Calu3 (cell line): ENCODE measurements at places on chromosomes 6 and 20. TPM values are rescaled to one million over a fixed set of nuclear protein-coding genes. Genes with fewer than 3 reads are reported as not detected.

- H3K4me3 ChIP-seq: no peak overlapping the region
- H3K27ac ChIP-seq: no peak overlapping the region
- no peaks in the 10 kb centered on the region for H3K4me1 ChIP-seq
- H3K36me3 ChIP-seq: no peaks in the 10 kb centered on the region
- DNase-seq: no peak
Observed at GRCh38 chr6:148611213-148611612, 135.6 kb upstream of the UST start.

GRCh38 chr6:41097467-41098090 is 24.8 kb downstream of the NFYA start:
- no peak overlapping the region for H3K27ac ChIP-seq
- H3K4me3 ChIP-seq: no peak overlapping the region
- no peaks in the 10 kb centered on the region for H3K4me1 ChIP-seq
- H3K36me3 ChIP-seq: peaks cover 6% of the 10 kb centered on the region

DNA sequence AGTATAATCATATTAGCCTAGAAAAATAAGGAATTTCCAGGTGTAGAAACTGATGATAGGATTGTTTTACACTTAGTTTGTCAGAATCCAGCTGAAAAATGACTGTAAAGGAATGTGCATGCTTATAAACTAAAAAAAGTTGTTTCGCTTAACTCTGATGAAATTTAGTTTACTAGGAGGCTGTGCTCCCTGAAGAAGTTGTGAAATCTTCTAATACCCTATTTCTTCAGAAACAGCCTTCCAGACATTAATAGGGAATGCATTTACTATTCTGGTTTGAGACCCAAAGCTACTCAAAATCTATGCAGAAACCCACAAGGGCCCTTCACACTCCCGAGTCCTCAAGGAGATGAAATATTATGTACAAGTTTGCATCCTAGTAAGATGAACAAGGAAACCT is 105.5 kb upstream of the SSTR4 start:
- no peak overlapping the region for H3K27ac ChIP-seq
- no peak overlapping the region for H3K4me3 ChIP-seq
- no peaks in the 10 kb centered on the region for H3K36me3 ChIP-seq
- H3K4me1 ChIP-seq: no peaks in the 10 kb centered on the region

GRCh38 chr20:46232539-46232938 is 75.8 kb downstream of the CDH22 start:
- H3K36me3 ChIP-seq: no peaks in the 10 kb centered on the region
- H3K4me1 ChIP-seq: no peaks in the 10 kb centered on the region
- H3K27ac ChIP-seq: no peak overlapping the region
- H3K4me3 ChIP-seq: no peak overlapping the region

GRCh38 chr6:142592876-142593275 is 291.1 kb downstream of the ADGRG6 start:
- peaks cover 17% of the 10 kb centered on the region for H3K27me3 ChIP-seq
- H3K27ac ChIP-seq: no peak overlapping the region
- H3K4me1 ChIP-seq: no peaks in the 10 kb centered on the region
- DNase-seq: no peak

GRCh38 chr6:55182016-55182650 is 7.8 kb downstream of the HCRTR2 start:
- no peak overlapping the region for H3K27ac ChIP-seq
- no peaks in the 10 kb centered on the region for H3K4me1 ChIP-seq
- DNase-seq: no peak
- H3K27me3 ChIP-seq: no peaks in the 10 kb centered on the region

DNA sequence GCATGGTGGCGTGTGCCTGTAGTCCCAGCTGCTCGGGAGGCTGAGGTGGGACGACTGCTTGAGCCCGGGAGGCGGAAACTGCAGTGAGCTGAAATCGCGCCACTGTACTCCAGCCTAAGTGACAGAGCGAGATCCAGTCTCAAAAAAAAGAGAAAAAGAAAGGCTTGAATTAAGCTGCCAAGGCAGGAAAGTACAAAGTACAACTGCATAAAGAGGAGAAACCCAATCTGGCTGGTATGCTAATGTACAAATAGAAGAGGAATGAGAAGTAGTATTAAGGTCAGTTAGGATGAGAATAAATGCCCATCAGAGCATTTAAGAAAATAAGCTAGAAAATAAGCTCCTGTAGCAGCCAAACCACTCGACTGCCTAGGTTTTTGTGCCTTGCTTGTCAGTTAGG is 23.1 kb upstream of the RPN2 start:
- H3K27me3 ChIP-seq: peaks cover 37% of the 10 kb centered on the region
- H3K36me3 ChIP-seq: no peaks in the 10 kb centered on the region
- no peak overlapping the region for H3K27ac ChIP-seq

DNA sequence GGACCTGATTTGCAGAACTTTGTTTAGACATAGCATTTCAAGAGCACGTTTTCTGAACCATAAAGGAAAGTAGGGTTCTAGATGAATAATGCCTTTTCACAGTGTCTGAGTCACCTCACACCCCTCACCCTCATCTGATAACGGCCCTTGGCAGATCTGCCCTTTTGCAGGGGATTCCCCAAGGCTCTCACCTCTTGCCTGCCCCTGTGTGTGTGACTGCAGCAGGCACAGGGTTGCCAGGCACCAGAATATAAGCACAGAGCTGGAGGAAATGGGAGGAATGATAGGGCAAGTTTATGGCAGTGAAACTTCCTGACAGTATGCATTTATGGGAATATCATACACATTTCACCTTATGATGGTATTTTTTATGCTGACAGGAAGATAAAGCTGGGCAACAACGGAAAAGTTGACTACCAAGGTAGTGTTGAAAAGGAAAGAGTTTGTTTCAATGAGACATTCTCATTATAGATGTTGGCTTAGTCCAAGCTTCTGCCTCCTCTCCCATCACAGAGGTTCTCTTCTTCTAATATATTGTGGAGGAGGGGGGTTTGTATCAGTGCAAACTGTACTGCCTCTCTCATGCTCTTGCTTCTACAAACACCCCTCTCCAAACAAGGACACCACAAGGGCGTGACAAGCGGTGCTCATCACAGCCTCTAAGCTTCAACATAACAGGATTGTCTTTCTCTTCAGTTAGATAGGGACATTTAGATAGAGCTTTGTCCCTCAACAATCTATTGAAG is 101.5 kb upstream of the BACH2 start:
- H3K27me3 ChIP-seq: no peaks in the 10 kb centered on the region
- peaks cover 8% of the 10 kb centered on the region for H3K36me3 ChIP-seq
- DNase-seq: peak; percentile 82

The SLC26A8 gene
- 0.10 TPM in 1 of 2 replicates, not detected in the other for total RNA-seq

GRCh38 chr6:42565823-42566613 is 2.2 kb downstream of the UBR2 start:
- DNase-seq: no peak
- peaks cover 17% of the 10 kb centered on the region for H3K4me1 ChIP-seq
- H3K27me3 ChIP-seq: no peaks in the 10 kb centered on the region
- H3K4me3 ChIP-seq: peak overlapping the region; percentile 83
- H3K36me3 ChIP-seq: peaks cover 36% of the 10 kb centered on the region

- H3K4me3 ChIP-seq: no peak overlapping the region
- no peaks in the 10 kb centered on the region for H3K27me3 ChIP-seq
- H3K27ac ChIP-seq: no peak overlapping the region
- no peak for DNase-seq
- H3K36me3 ChIP-seq: no peaks in the 10 kb centered on the region
Observed at GRCh38 chr6:118674772-118675171, 23.4 kb upstream of the CEP85L start.

DNA sequence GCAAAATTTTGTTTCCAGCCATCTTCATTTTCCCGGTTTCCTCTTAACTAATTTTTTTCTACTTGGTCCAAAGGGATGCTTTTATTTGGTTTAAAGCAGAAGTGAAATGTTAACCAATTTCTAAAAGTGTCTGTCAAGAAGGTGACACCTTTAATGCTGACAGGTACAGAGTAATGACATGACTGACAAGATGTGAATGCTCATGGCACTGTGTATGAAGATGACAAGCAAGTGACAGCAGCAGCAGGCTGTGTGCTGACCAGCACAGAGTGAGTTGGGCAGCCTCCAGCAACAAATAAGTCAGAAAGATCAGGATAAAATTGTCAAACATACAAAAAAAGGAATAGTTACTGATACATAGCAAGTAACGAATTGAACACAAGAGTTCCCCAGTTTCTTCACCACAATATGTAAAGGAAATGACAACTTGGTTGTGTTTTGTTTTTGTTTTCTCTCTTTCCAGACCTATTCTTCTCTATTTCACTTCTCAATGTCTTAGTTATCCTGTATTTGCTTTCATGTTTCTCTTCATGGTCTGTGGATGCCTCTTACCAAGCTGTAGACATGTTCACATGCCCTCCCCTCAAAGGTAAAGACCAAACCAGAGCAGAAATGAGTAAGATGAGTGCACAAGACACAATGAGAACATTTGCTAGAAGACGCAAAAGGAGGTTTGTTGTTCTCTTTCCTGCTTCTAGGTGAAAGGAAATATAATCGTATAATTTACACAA is 174.9 kb downstream of the FRK start:
- H3K27ac ChIP-seq: peak overlapping the region; percentile 19
- H3K27me3 ChIP-seq: no peaks in the 10 kb centered on the region
- peaks cover 10% of the 10 kb centered on the region for H3K36me3 ChIP-seq
- H3K4me3 ChIP-seq: no peak overlapping the region
- peaks cover 22% of the 10 kb centered on the region for H3K4me1 ChIP-seq

The TP53INP2 gene
- 5.0 and 5.2 TPM in 2 replicates for total RNA-seq

GRCh38 chr6:14442242-14442641 is 324.7 kb downstream of the CD83 start:
- DNase-seq: no peak
- no peaks in the 10 kb centered on the region for H3K36me3 ChIP-seq
- H3K27ac ChIP-seq: no peak overlapping the region
- H3K27me3 ChIP-seq: no peaks in the 10 kb centered on the region
- H3K4me1 ChIP-seq: no peaks in the 10 kb centered on the region
- H3K4me3 ChIP-seq: no peak overlapping the region

DNA sequence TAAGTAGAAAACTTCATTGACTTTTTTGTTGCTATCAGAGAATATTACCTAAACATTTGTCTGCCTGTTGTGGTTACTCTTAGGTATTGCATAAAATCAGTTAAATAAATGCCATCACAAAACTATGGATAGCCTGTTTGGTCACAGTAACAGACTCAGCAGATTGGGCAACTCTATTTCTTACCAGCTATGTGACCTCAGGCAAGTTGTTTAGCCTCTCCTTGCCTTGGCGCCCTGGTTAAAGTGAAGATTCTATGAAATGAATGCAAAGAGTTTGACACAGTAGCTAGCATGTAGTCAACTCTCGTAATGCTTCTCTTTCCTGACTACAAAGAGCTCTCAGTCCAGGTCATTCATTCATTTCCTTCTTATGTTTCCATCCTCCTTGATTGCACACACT is 82.5 kb upstream of the ID4 start:
- no peaks in the 10 kb centered on the region for H3K36me3 ChIP-seq
- no peak overlapping the region for H3K4me3 ChIP-seq
- H3K4me1 ChIP-seq: peaks cover 8% of the 10 kb centered on the region

GRCh38 chr6:111715321-111715720 is 109.6 kb upstream of the TRAF3IP2 start:
- no peaks in the 10 kb centered on the region for H3K27me3 ChIP-seq
- H3K4me1 ChIP-seq: peaks cover 15% of the 10 kb centered on the region
- no peak overlapping the region for H3K4me3 ChIP-seq
- no peaks in the 10 kb centered on the region for H3K36me3 ChIP-seq
- H3K27ac ChIP-seq: no peak overlapping the region
- DNase-seq: no peak

- no peaks in the 10 kb centered on the region for H3K36me3 ChIP-seq
- no peak overlapping the region for H3K4me3 ChIP-seq
- no peak for DNase-seq
- no peak overlapping the region for H3K27ac ChIP-seq
Observed at GRCh38 chr6:149107520-149107919, 210.0 kb upstream of the TAB2 start.

DNA sequence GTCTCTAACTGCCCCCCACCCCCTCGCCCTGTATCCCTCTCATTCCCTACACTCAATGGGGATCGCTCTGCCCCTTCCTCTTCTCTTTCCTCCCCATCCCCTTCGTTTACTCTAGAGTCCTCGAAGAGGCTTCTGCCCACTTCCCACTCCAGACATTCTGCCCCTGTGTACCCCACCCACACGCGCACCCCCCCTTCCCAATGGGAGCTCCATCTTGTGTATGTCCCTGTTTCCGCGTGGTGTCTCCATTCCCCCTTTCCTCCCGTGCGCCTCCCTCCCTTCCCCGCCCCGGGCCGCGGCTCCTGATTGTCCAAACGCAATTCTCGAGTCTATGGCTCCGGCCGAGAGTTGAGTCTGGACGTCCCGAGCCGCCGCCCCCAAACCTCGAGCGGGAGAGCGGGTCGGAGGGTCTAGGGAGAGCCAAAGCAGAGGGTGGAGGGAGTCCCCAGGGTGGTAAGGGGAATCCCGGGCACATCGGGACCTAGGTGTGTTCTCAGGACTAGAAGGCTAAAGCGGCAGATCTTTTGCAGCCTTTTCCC is 679 bp upstream of the RING1 start:
- H3K4me1 ChIP-seq: peaks cover 55% of the 10 kb centered on the region
- peak; percentile 60 for DNase-seq
- H3K27ac ChIP-seq: peak overlapping the region; percentile 94
- H3K27me3 ChIP-seq: peaks cover 12% of the 10 kb centered on the region

DNA sequence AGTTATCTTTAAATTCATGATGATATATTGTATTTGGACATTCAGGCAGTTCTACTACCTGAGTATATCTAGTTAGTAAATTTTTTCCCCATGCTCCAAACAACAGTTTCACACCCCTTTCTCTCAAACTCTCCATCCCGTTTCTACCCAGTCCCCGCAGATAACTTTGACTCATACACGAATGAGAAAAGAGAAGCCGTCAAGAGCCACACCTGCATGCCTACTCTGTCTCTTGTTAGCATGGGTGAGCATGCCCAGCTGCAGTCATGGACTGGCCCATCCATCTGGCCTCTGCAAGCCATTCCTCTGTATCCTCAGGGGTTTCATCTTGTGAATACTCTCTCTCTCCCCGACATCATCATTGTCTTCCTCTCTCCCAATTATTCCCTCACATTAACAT is 41.5 kb downstream of the MYB start:
- no peak for DNase-seq
- no peak overlapping the region for H3K4me3 ChIP-seq
- no peaks in the 10 kb centered on the region for H3K27me3 ChIP-seq
- no peaks in the 10 kb centered on the region for H3K4me1 ChIP-seq
- no peak overlapping the region for H3K27ac ChIP-seq
- H3K36me3 ChIP-seq: no peaks in the 10 kb centered on the region

DNA sequence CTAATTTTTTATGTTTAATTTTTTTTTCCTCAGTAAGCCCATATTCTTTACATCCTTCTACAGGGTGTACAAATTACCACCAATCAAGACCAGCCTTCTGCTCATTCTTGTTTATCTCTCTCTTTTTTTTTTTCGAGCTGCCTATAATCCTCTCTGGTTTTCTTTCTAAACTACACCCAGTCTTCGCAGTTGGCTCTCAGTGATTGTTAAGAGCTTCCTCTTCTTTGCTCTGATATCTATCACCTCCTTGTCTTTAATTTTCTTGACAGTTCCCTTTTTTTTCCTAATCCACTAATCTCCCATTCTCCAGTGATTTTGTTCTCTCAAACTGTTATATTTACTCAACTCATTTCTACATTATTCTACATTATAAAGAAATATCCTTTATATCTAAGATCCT is 38.5 kb upstream of the PTPRK start:
- H3K36me3 ChIP-seq: no peaks in the 10 kb centered on the region
- peaks cover 5% of the 10 kb centered on the region for H3K4me1 ChIP-seq
- H3K27me3 ChIP-seq: no peaks in the 10 kb centered on the region
- no peak overlapping the region for H3K4me3 ChIP-seq
